ENCODE measurements at places on chromosomes 4 and X.

- no peak for DNase-seq
These were observed 2164.0 kb downstream of the PCDH7 start for GRCh38 chr4:32884198-32884597.

GRCh38 chrX:45803383-45803921, 602.8 kb upstream of the DIPK2B start:
- peak; percentile 91 for DNase-seq

GRCh38 chrX:128717635-128718578, 665.7 kb upstream of the ACTRT1 start:
- DNase-seq, result no peak

GRCh38 chr4:3871181-3871852, 105.1 kb downstream of the ADRA2C start:
- no peak for DNase-seq

DNA sequence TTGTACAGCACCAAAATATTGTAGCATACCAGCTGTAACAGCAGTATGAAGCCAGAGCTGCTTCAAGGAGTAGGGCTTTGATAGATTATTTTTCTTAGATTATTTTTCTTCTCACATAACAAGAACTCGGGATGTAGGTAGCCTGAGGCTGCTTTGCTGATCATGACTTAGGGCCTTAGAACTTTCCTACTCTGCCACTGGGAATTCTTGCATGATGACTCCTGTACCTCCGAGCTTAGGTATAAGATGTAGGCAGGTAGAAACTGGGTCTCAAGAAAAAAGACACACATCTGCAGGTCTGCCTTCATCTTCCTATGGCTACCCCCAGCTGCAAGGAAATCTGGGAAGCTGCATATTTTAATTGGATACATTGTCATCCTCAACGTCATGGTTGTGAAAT, 115.9 kb upstream of the PNPLA4 start:
- DNase-seq, result no peak

DNA sequence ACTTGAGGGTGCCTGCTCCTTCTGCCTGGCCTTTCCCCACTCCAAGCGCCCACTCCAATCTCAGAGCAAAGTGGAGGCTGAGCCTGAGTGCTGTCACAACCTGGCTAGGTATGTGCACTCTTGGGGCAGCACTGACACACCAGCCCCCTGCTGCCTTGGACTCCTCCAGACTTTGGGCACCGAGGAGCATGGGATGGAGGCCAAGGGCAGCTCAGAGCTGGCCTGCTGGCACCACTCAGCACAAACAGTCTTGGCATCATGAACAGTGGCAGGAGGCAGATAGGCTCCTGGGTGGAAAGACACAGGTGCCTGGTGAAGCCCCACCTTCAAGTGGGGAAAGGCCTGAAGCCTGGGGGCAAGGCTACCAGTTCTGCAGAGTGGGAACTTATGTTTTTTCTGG, 91.8 kb downstream of the KCNIP4 start:
- DNase-seq, result no peak
